Naive thymus-derived CD4-positive, alpha-beta T cell (primary cell): ENCODE measurements at places on chromosomes 16 and 17. TPM values are rescaled to one million over a fixed set of nuclear protein-coding genes. Genes with fewer than 3 reads are reported as not detected.

Gene CSH2
- polyA plus RNA-seq, result not detected

Gene VAMP2
- 75.1 TPM for polyA plus RNA-seq

Gene CRYBA1
- polyA plus RNA-seq, result not detected

Gene KCTD19
- not detected for polyA plus RNA-seq

Gene CLDN6
- polyA plus RNA-seq, result not detected

Gene CDRT4
- polyA plus RNA-seq, result 0.45 TPM

Gene GFAP
- polyA plus RNA-seq, result not detected

Gene MYL4
- polyA plus RNA-seq, result not detected

Gene ERN2
- not detected for polyA plus RNA-seq

Gene TNP2
- not detected for polyA plus RNA-seq

Gene MILR1
- not detected for polyA plus RNA-seq

- H3K27ac ChIP-seq, result no peak overlapping the region
- H3K36me3 ChIP-seq, result no peaks in the 10 kb centered on the region
- H3K4me1 ChIP-seq, result peaks cover 32% of the 10 kb centered on the region
Measured at GRCh38 chr16:85940214-85940613, 41.3 kb downstream of the IRF8 start.

DNA sequence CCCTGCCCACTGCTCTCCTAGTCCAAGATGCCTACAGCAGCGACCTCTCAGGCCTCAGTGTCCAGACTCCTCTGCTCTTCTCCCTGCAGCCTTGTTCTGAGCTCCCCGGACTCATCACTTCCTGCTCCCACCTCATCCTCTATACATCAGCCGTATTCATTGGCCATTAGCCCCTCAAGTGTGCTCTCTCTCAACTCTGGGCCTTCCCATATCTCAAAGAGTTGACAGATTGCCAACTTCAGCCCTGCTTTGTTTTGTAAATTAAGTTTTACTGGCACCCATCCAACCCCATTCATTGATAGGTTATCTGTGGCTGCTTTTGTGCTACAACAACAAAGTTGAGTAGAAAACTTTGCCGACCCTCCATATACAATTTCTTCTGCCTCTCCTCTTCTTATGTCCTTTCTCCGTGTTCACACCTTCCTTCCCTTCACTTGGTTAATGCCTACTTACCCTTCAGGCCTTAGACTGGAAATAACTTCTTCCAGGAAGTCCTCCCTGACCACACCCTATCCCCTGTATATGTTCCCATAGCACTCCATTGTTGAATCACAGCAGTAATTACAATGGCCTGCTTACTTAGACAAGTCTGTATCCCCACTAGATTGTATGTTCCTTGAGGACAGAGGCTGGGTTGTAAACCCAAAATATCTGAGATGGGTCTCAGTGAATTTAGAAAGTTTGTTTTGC lies 63.4 kb upstream of the TANC2 start:
- no peaks in the 10 kb centered on the region for H3K4me1 ChIP-seq
- DNase-seq, result no peak
- H3K27ac ChIP-seq, result no peak overlapping the region
- H3K27me3 ChIP-seq, result no peaks in the 10 kb centered on the region
- no peaks in the 10 kb centered on the region for H3K36me3 ChIP-seq
- H3K4me3 ChIP-seq, result no peak overlapping the region

GRCh38 chr17:27762527-27763305 lies 37.6 kb downstream of the NOS2 start:
- H3K27ac ChIP-seq, result no peak overlapping the region
- H3K4me1 ChIP-seq, result no peaks in the 10 kb centered on the region
- H3K4me3 ChIP-seq, result no peak overlapping the region
- H3K36me3 ChIP-seq, result no peaks in the 10 kb centered on the region
- no peak for DNase-seq
- no peaks in the 10 kb centered on the region for H3K27me3 ChIP-seq

DNA sequence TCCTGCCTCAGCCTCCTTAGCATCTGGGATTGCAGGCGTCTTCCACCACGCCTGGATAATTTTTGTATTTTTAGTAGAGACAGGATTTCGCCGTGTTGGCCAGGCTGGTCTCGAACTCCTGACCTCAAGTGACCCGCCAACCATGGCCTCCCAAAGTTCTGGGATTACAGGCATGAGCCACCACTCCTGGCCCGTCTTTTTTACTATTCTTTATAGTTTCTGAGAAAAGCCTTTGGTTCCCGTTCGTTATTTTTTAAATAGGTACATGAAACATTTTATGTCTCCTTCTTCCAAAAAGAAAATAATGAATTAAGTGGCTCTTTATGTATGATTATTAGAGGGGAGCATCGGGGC lies 570 bp upstream of the BCO1 start:
- H3K27ac ChIP-seq, result no peak overlapping the region
- H3K4me3 ChIP-seq, result no peak overlapping the region
- no peaks in the 10 kb centered on the region for H3K4me1 ChIP-seq

DNA sequence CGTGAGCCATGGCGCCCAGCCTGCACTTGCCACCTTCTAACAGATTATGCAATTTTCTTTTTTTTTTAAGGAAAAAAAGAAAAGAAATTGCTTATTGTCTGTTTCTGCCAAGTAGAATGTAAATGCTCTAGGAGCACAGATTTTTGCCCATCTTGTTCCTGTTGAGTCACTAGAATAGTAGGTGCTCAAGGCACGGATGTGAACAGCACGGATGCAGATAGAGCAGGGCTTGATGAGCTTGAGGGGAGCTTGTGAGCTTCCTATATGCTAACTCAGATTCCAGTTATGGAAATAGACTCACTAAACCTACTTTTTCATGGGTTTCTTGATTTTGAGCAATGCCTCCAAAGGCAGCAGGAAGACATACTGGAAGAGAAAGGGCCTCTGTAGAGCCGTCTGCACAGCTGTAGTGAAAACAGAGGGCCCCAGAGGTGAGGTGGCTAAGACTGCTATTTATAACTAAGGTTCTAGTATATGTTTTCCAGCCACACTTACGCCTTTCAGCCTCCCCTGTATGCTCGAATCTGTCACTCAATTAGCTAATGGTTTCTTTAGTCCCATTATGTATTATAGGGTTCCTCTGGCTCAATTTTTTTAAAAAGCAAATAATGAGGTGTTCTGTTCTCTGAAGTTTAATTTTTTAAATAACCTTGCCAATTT lies 72.8 kb downstream of the WWP2 start:
- no peaks in the 10 kb centered on the region for H3K27me3 ChIP-seq
- H3K36me3 ChIP-seq, result no peaks in the 10 kb centered on the region
- no peaks in the 10 kb centered on the region for H3K4me1 ChIP-seq
- no peak overlapping the region for H3K4me3 ChIP-seq
- H3K27ac ChIP-seq, result no peak overlapping the region
- no peak for DNase-seq

DNA sequence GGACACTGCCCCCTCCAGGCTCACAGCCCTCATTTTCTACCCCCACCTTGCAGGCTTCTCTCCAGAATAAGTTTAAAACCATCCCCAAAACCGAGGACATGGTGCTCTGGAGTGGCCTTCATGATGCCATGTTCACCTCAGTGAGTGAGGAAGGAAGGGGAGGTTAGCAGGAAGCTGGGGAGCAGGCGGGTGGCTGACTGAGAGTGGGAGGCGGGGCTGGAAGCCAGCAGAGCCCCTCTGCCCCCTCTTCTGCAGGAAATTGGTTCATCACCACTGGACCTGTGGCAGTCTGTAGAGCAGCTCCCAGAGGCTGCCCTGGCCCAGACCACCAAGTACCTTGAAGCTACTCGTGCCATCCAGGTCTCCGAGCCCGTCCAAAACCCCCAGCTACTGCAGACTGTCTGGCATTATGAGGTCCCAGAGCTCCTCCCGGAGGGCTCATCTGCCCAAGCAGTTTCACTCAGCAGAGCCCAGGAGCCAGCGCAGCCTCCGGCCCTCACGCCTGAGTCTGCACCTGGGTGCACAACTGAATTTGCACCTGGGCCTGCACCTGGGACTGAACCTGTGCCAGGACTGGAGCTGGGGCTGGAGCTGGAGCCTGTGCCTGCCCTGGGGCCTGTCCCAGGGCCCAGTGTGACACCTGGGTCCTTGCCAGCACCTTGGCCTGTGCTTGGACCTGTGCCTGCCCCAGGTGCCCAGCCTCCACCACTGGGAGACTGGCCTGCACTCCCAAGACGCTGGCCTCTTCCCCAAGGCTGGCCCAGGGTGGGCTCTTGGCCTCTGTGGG lies 19.0 kb downstream of the C16orf96 start:
- H3K4me1 ChIP-seq, result no peaks in the 10 kb centered on the region
- no peak overlapping the region for H3K4me3 ChIP-seq
- H3K36me3 ChIP-seq, result no peaks in the 10 kb centered on the region
- no peak overlapping the region for H3K27ac ChIP-seq
- H3K27me3 ChIP-seq, result no peaks in the 10 kb centered on the region

DNA sequence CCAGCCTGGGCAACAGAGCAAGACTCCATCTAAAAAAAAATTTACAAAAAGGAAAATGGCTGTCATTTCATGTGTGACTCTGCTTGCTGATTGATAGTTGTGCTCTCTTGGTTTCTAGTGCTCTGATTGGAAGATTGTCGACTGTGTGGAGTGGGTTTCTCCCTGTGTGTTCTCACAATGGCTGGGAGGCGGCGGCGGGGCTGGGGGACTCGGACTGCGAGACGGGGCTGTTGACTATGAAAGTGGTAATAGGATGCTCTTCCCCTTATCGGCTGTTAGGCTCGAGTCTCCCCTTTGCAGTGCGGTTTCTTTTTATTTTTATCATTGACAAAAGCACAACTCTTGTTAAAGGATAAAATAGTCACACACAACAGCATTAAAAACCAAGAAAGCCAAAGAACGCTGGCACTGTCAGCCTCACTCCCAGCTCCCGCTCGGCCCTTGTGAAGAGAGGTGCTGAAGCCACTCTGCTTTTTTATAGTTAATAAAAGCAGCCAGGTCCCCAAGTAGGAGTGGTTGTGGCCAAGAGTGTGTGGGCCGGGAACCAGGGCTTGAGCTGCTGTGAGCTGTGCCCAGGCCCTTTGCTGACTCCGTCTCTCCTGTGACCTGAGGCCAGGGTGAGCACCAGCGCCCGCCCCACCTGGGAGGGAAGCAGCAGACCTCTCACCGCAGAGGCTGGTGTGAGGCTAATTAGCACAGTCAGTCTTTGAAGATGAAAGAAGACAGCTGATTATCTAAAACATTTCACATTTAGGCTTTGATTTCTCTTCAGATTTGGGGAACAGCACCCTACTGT lies 36.5 kb downstream of the TBCD start:
- H3K4me3 ChIP-seq, result no peak overlapping the region
- no peaks in the 10 kb centered on the region for H3K36me3 ChIP-seq
- H3K27me3 ChIP-seq, result no peaks in the 10 kb centered on the region
- DNase-seq, result no peak
- H3K4me1 ChIP-seq, result no peaks in the 10 kb centered on the region

DNA sequence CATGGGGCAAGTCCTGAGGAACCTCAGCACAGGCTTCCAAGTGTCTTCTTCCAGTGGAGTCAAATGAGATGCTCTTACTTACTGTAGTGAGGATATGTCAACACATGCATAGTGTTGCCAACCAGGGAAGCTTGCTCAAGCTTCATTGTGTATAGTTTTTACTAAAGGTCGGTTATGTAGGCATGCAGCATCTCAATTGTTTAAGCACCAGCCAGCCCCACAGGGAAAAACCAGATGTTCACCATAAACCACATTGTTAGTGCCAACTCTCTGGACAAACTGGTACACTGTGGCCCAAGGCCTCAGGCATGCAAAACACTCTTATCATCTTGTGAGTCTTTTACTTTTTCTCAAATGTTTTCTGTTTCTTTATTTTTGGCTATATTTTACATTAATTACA lies 152.1 kb downstream of the PHKB start:
- DNase-seq, result no peak
- no peak overlapping the region for H3K4me3 ChIP-seq
- H3K36me3 ChIP-seq, result no peaks in the 10 kb centered on the region
- H3K4me1 ChIP-seq, result no peaks in the 10 kb centered on the region
- H3K27me3 ChIP-seq, result no peaks in the 10 kb centered on the region

- no peaks in the 10 kb centered on the region for H3K36me3 ChIP-seq
- DNase-seq, result no peak
- H3K4me3 ChIP-seq, result no peak overlapping the region
- H3K27me3 ChIP-seq, result no peaks in the 10 kb centered on the region
- H3K4me1 ChIP-seq, result no peaks in the 10 kb centered on the region
Measured at GRCh38 chr17:6695565-6695964, 17.6 kb downstream of the SLC13A5 start.

DNA sequence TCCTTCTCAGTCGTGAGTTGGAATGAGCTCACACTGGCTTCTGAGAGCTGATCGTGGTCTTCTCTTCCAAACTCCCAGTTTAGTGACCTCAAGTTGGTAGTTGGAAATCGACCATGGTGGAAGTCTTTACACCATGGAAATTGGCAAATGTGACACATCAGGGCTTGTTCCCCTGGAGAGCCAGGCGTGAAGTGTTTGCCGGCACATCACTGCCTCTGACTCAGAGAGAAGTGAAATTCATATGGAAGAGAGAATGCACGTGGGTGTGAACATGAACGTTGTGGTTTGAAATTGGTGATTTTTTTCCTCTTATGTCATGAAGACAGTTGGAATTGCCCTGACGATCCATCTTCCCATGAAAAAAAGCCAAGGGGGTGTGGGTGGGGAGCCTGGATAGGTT lies 47.4 kb downstream of the AXIN2 start:
- no peak overlapping the region for H3K4me3 ChIP-seq
- no peak for DNase-seq
- H3K4me1 ChIP-seq, result no peaks in the 10 kb centered on the region
- H3K27me3 ChIP-seq, result no peaks in the 10 kb centered on the region
- no peak overlapping the region for H3K27ac ChIP-seq
- no peaks in the 10 kb centered on the region for H3K36me3 ChIP-seq

DNA sequence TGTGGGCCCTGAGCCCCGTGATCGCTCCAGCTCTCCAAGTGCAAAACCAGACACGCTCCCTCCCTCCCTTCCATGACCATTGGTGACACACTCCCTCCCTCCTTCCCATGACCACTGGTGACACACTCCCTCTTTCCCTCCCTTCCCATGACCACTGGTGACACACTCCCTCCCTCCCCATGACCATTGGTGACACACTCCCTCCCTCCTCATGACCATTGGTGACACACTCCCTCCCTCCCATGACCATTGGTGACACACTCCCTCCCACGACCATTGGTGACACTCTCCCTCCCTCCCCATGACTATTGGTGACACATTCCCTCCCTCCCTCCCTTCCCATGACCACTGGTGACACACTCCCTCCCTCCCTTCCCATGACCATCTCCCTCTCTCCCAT lies 56.3 kb downstream of the LMF1 start:
- peaks cover 46% of the 10 kb centered on the region for H3K36me3 ChIP-seq
- H3K27ac ChIP-seq, result no peak overlapping the region
- no peaks in the 10 kb centered on the region for H3K4me1 ChIP-seq
- DNase-seq, result no peak
- H3K4me3 ChIP-seq, result no peak overlapping the region

GRCh38 chr16:59604354-59604753 lies 870.2 kb upstream of the GOT2 start:
- no peaks in the 10 kb centered on the region for H3K4me1 ChIP-seq
- H3K36me3 ChIP-seq, result no peaks in the 10 kb centered on the region
- DNase-seq, result no peak
- H3K27me3 ChIP-seq, result no peaks in the 10 kb centered on the region
